HCEC 1CT (cell line): ENCODE measurements at places on chromosomes 5 and 9.

DNA sequence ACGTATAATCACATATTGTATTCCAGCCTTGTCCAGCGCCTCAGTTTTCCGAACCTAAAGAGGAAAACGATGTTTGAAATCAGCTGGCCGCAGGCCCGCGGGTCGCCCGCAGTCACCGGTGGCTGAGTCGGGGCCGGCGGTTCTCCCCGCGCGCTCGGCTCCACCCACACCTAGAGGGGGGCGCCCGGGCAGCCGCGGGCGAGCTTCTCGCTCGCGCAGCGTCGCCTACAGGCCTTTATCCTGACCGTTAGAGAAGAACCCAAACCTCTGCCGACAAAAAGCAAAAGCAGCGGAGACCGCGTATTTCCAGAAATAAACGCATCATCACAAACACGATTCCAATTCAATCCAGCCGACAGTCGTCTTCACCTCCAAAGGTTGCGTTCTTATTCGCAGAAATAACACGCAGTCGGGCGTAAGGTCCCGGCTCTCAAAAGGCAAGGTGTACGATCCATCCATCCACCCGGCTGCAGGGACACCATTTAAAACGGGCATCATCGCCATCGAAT is 725 bp upstream of the NIPBL start:
- DNase-seq = peak; percentile 85

DNA sequence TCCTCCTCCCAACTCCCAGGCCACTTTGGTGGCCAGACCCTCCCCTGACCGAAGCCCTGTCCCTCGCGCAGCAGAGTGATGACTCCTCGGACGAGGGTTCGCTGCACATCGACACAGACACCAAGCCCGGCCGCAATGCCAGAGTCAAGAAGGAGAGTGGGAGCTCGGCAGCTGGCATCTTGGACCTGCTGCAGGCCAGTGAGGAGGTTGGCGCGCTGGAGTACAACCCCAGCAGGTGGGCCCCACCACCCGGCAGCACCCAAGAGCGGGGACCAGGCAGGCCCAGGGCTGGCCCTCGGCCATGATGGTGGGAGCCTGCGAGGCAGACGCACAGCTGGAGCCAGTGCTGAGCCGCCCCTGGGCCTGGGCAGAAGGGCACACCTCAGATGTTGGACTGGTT is 90.6 kb downstream of the PHF2 start:
- DNase-seq = no peak

GRCh38 chr5:164532235-164532900 is 1026.9 kb downstream of the MAT2B start:
- no peak for DNase-seq

- DNase-seq = no peak
Observed at GRCh38 chr5:126924331-126925033, 105.9 kb downstream of the MARCHF3 start.

DNA sequence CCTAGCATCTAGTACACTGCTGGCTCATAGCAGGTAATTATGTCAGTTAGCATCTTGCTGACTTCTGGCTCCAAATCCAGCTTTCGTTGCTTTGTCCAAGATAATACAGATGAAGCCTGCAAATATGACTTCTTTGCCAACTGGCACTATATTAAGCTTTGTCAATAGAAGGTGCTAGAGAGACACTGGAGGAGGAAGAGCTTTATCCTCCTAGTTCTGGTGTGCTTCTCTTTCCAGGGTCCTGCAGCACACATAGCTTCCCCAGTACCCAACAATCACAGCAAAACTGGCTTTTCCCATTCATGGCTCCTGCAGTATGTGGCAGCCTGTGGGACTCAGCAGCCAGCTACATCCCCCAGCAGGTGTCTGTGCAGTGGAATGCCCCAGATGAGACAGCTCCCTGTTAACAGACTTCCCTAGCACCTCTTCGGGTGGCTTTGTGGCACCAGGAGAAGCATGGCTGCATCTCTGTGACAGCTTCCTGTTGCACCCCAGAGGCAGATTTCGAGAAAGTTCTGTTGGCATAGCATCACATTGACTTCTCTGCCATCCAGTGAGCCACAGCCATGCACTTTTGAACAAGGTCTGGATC is 147.8 kb downstream of the OXCT1 start:
- DNase-seq = peak; percentile 11

GRCh38 chr9:17928768-17929167 is 349.9 kb downstream of the SH3GL2 start:
- no peak for DNase-seq

GRCh38 chr5:175743676-175744210 is 85.9 kb downstream of the HRH2 start:
- DNase-seq = peak; percentile 10

- no peak for DNase-seq
Observed at GRCh38 chr5:64164166-64164565, 1.5 kb upstream of the RNF180 start.

DNA sequence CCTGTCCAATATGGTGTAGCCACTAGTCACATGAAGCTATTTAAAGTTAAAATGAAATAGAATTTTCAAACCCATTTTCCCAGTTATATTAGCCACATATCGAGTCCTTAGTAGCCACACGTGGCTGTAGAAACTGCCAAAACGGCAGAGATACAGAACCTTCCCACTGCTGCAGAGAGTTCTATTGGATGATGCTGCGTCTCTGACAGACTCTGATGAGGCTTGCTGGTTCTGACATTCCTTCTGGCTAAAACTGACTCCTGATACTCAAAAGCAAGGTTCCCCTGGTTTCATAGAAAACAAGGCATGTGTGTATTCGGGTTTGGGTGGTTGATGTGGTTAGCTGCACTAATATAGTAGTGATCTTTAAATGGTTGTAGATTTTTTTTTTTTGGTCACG is 91.5 kb downstream of the TLE4 start:
- no peak for DNase-seq
